ENCODE measurements at places on chromosomes 2 and 18.

- no peak for DNase-seq
Measured at GRCh38 chr2:128069769-128070168, 21.2 kb upstream of the UGGT1 start.

DNA sequence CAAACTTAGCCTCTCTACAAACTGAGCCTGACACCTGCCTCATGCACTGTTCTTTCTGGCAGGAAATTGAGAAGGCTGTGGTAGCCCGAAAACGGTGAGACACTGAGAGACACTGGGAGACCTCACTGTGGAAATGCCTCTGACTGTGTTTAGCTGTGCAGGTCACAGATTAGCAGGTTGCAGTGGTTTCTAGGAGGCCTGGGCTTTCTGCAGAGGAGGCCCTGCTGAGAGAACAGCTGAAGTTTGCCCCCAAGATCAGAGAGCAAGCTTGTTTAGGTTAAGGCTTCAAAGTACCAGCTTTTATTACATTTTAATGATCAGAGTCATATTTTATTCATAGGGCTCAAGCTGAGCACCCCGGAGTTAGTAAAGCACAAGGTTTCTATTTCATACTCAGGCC lies 68.7 kb upstream of the LYPD6 start:
- DNase-seq = no peak

- no peak for DNase-seq
Measured at GRCh38 chr2:241115361-241115760, 13.3 kb upstream of the MTERF4 start.

DNA sequence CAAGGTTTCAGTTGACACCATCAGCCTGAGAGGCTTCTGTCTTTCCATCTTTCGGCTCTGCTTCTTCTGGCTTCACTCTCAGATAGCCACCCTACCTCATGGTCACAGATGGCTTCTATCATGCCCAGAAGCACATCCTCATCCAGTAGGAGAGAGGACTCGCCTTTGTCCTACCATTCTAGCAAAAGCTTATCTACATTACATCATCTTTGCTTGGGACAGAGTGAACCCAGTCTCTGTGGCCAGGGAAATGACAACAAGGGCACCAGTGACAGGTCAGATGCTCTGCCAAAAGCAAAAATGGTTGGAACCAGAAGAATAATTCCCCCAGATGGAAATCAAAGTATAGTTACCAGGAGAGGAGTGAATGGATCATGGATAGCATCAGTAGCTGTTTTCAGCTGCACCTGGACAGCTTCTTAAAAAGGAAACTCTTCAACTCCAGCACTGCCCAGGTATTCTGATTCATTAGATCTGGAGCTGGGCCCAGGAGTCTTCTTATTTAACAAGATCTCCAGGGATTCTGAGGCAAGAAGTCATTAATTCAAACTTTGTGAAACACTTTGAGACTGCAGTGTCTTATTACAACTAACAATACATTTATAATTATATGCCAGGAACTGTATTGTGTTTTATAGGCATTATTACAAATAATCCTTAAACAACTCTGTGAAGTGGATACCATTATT lies 257.7 kb upstream of the UBE2E3 start:
- DNase-seq = no peak

GRCh38 chr2:240857039-240858008 lies 11.3 kb upstream of the AGXT start:
- DNase-seq = no peak

- DNase-seq = no peak
Measured at GRCh38 chr18:10057894-10058791, 144.3 kb downstream of the VAPA start.

DNA sequence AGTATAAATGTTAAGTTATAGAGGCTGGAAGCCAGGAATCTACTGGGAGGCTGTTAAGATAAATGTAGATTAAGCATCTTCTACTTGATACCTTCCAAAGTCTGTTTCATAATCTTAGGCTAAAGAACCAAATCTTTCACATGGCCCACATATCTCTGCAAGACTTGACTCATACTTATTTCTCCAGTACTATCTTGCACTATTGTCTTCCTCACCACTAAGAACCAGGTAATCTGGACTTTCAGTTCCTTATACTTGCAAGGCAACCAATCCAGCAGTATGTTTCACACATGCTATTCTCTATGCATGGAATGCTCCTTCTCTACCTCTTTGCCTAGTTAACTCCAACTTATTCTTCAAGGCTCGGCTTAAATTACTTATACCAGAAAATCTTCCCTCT lies 62.2 kb downstream of the RBMS1 start:
- no peak for DNase-seq

DNA sequence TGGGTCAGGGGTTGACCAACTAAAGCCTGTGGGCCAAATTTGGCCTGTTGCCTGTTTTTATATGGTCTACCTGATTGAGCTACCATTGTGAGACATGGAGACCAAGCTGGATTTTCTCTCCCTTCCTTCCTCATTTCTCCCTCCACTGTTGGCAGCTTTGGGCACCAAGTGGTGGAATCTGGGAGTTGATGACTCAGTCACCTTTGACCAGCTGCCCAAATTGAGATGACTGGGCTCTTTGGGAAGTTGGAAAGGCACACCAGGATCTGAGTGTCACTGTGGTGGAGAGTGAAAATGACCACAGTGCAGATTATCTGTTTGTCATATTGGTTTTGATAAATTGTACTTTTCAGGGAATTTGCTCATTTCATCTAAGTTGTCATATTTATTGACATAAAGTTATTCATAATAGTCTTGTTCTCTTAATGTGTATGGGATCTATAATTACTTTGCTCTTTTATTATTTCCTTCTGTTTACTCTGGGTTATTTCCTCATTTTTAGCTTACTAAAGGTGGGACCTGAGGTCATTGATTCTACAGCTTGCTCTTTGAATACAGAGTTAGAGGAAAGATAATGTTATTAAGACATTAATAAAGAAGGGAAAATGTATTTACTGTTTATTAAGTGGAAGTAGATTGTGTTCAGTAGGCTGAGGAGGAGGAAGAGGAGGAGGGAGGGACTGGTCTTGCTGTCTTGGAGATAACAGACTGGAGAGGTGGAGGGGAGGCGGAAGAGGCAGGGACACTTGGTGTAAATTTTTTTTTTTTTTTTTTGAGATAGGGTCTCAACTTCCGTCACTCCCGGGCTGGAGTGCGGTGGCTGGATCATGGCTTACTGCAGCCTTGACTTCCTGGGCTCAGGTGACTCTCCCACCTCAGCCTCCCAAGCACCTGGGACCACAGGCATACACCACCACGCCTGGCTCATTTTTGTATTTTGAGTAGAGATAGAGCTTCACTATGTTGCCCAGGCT lies 31.8 kb downstream of the AGFG1 start:
- DNase-seq = no peak

- DNase-seq = no peak
Measured at GRCh38 chr2:160719116-160719515, 225.5 kb upstream of the RBMS1 start.

DNA sequence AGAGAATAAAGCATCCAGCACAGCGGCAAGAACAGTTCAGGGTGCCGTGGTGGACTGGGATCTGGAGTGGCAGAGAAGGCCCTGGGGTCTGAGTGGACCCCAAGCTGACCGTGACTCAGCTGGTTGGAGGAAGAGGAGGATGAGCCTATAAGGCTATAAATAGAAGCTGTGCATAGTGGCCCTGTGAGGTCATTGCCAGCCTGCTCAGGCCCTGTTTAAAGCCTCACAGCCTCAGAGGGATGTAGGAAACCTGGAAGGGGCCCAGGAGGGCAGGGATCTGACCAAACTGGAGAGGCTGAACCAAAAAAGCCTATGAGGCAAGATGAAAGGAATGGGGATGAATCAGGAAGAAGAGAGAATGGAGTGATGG lies 11.3 kb upstream of the DES start:
- no peak for DNase-seq

GRCh38 chr18:32893915-32894314 lies 121.1 kb upstream of the KLHL14 start:
- DNase-seq = no peak

DNA sequence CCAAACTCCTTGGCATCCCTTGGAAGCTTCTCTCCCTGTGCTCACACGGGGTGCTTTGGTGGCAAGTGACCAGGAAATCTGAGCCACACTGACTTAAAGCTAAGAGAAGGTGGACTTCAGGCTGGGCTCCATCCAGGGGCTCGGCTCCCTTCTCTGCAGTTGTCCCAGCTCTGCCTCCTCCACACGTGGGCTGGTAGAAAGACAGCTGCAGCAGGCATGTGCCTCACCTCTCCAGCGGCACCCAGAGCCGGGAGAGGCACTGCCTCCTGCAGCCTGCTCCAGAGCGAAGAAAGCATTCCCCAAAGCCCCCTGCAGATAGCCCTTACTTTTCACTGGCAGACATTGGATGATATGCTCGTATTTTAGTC lies 11.3 kb downstream of the KCNF1 start:
- DNase-seq = no peak

DNA sequence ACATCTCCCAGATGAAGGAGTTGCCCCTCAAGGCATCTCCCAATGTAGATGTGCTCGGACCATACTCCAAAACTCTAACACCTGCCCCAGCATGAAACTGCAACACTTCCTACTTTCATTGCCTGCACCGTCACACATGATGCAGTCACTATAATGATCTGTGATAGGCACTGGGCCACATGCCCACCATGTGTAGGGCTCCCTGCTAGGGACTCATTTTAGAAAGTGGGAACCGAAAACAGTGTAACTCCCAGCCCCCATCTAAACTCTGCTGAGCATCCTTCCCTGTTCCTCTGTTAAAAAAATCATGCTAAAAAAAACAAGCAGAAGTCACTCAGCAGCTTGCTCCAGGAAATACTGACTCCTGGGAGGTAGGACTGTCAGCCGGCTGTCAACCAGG lies 496.1 kb upstream of the RAB6C start:
- no peak for DNase-seq

DNA sequence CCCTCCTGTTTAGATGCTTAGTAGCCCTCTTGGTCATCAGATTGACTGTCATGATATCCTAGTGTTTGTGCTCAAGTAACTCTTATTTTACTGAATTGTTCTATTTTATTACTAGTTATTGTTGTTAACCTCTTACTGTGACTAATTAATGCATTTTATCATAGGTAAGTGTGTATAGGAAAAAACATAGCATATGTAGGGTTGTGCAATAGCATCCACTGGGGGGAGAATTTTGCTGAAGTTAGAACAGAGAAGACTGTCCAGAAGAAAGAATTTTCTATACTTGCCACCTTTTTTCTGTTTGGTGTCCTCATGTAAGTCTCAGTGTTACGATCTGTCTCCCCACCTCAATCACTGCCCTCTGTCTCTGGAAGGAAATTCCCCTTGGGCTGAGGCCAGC lies 177.4 kb downstream of the RPIA start:
- no peak for DNase-seq

- DNase-seq = no peak
Measured at GRCh38 chr2:66389651-66390131, 45.2 kb upstream of the MEIS1 start.

GRCh38 chr2:8222979-8223694 lies 458.7 kb upstream of the ID2 start:
- no peak for DNase-seq

DNA sequence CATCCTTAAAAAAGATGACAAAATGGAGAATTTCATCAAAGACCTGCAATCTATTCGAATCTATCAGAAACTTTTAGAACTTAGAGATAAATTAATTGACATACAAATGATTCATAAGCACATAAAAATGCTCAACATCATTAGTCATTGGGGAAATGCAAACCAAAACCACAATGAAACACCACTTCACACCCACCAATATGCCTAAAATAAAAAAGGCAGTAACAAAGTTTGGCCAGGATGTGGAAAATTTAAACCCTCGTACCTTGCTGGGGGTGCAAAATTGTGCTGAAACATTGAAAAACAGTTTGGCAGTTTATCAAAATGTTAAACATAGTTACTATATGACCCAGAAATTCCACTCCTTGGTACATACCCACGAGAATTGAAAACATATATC lies 11.5 kb upstream of the EIF2AK3 start:
- DNase-seq = no peak

GRCh38 chr2:42139101-42139500 lies 30.1 kb upstream of the EML4 start:
- DNase-seq = no peak

- DNase-seq = no peak
Measured at GRCh38 chr2:5826979-5827655, 134.9 kb downstream of the SOX11 start.

DNA sequence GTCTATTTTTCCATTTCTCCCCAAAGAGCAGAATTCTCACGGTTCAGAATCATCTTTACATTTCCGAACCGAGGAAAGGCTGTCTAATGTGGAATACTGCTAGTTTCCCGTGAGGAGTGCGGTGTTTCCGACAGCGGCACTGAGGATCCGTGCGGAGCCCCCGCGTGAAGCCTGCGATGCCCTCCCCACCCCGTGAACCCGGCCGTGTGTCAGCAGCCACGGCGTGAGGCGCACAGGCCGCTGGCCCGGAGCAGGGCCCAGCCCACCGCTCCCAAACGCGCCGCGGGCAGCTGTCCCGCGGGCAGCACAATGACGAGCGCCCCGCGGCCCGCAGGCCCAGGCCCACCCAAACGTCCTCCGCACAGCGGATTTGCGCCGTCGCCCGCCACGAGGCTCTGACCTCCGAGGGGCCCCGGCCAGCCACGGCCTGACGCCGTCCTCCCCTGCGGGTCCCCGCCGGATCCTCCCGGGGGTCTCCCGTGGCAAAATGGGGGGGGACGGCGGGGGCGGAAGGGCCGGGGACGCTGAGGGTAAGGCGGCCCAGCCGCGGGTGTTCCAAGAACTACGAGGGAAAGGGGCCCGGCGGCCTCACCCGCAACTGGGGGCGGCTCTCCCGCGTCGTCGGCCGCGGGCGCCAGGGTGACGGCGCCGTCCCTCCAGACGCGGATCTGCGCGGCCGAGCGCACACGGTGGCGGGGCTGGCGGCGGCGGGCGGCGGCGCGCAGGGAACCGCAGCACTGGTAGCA lies 796 bp downstream of the SPIRE1 start:
- peak; percentile 70 for DNase-seq

GRCh38 chr2:127515383-127515915 lies 10.8 kb downstream of the IWS1 start:
- DNase-seq = no peak

DNA sequence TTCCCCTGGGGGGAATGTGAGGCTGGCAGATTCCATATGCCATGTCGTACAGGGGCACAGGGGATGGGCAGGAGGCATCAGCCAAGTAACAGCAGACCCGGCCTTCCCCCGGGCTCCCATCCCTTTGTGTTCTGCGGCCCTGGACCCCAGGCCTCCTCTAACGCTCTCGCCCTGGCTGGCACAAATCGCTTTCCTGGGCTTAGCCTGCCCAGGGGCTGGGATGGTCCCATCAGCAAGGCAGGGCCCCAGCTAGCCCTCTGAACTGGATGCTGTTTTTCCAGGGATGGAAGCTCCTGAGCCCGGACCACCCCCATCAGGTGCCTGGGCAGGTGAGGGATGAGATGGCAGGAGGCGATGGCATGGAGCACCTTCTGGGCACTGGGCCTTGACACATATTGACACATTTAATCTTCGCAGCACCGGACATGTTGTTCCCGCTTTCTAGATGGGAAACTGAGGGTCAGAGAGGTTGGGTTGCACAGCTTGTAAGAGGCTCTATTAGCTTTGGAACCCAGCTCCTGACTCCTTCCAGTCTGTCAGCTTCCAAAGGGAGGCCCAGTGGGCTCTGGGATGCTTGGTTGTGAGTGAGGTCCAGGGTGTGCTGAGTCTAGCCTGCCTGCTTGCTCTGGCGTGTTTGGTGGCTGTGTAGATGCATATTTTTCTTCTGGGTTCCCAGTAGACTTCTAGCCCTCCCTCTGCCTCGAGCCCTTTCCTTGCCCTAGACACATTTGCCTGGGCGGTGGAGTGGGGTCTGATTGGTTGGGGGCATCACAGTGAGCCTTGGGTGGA lies 40.3 kb downstream of the GLI2 start:
- no peak for DNase-seq

Data from sciatic nerve (tissue), 2 donors.